CD4-positive, alpha-beta T cell treated with Interleukin-1 beta for 1 hour (primary cell): ENCODE measurements at places on chromosomes 4 and X.

DNA sequence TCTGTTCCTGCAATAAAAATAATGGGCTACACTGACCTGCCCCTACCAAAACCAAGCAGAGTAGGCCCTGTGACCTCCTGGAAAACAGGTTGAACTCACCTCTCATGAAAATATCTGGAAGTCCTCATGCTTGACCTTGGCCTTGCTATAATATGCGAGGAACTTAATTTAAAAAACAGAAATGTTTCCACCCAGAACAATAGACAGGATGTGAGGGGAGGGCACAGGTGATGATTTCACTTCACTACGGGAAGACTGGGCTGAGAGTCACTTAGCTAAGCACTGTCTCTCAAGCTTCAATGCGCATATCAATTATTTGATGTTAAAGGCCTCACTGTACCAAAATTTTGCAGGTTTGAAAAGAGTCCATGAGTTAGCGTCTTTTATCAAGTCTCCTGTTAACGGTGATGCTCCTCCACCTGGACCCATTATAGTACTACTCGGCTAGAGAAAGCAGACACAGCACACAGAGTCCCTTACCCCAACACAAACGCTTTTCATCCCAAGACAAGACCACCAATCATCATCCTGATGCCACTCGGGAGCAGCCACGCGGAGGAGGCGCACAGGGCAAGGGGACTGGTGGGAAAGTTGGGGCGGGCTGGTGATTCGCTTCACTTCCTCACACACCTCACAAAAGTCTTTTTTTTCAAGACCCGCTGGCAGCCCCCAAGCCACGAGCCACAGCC is 25.9 kb downstream of the ZNF721 start:
- DNase-seq, result no peak

DNA sequence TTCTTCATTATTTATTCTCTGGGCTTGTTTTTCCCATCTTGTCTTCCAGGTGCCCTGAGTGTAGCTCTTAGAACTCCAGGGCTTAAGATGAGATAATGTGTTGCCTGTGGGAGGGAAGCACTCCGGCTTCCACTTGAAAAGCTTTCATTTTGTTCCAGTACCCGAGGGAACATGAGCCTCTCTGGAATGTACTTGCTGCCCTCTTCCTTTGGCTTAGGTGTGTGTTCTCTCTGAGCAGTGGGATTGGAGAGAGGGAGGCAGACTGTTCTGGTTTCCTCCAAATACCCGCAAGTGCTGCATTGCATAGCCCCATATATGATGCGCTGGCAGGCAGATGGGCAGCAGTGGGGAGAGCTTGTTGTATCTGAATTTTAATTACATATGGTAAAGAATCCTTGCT is 861 bp upstream of the DTHD1 start:
- DNase-seq, result no peak

DNA sequence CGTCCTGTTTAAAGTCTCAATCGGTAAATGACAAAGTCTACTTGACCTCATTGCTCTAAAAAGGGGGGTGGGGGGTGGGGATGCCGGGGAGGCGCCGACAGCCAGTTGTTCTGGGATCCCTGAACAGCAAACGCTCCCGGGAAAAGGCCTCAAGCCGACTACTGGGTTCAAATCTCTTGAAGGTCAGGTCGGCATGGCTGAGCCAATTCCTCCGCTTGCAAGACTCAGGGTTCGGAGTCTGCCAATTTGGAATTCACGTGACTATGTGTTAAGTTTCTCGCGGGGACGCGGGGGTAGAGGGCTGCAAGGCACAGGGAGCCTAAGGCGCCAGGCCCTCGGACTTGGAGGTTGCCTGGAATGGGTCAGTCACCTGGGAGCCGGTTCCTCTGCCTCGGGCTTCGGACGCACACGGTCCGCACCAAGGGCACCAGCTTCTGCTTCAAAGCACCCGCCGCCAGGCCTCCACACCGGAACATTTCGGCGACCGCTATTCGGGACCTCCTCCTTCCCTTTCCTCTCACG is 399 bp downstream of the AIFM1 start:
- no peak for DNase-seq

- peak; percentile 76 for DNase-seq
These were observed 12.3 kb upstream of the DTHD1 start for GRCh38 chr4:36269101-36269500.

DNA sequence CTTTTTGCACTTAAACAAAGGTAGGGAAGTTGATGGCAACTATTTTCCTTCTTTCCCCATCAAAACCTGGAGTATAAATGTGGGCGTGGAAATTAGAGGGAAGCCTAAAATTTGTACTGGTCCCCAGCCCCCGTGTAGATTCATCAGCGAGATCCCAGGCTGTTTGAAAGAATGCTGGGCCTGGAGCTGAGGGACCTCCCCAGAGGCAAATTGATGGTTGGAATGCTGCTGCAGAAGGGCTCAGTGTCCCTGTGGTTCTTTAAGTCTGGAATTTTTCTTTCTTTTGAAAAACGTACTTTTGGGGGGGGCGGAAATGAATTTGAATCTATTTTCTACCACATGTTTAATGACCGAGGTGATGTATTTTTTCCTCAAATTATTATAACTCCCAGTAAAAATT is 197.2 kb downstream of the CBR4 start:
- DNase-seq, result no peak

DNA sequence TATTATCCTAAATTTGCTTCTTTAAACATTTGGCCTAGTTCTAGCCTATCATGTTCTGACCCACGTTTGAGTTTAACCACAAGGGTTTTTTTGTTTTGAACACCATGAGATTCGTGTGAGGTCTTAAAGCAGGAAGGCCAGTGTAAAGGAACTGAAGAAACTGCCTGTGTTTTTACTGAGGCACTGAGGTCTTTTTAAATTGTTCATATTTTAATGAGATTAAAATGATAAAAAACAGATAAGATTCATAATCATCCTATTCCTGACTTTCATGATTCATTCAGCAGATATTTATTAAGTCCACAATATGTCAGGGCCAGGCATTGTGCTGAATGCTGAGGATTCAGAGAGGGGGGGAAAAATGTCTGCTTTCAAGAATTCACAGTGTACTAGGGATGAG is 3.2 kb downstream of the RPS6KA3 start:
- DNase-seq, result no peak

DNA sequence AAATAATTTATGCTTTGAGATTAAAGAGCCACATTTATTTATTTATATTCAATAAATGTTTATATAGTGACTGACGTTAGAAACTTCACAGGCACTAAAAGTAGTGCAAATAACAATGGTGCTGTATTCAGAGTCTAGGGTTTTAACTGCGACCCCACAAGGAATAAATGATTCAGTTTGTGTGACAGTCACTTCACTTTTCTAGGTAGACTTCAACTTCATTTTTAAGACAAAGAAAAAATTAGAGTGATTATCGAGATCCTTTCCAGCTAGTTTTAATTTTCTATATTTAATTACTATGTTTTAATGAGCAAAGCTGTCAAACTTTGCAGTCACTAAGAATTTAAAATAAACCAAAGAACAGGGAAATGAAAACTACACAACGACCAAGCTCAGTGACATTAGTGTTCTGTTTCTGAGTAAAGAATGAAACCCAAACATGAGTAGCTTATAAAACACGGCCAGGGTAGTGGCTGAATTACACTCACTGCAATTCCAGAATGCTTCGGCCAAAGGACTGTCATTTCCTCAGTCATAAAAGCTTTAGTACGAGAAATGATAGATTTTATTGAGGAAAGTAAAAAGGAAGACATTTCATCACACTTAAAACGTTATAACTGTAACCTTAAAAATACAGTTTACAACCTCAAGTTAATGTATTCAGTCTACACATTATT is 38.6 kb downstream of the ADGRA3 start:
- no peak for DNase-seq

GRCh38 chrX:97842468-97843199 is 958.9 kb downstream of the RPA4 start:
- DNase-seq, result no peak

DNA sequence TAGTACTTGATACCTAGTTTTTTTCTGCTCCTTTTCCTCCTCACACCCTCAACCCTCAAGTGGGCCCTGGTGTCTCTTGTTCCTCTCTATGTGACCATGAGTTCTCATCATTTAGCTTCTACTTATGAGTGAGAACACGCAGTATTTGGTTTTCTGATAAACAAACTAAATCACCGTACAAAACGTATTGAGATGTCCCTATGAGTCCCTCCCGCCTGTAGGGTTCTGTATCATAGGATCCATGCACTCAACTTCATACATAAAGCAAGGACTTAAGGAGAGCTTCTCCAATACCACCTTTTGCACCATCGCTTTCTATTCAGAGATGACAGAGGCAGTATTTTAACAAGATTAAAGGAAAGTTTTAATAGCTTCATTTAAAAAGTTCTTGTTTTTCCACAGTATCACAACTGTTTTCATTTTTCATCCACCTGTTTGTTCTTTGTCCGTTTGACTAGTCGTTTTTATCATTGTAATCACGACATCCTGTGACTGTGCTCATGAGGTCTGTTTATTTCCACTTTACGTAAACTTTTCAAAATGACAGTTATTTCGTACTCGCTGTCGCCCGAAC is 457 bp upstream of the RAB9A start:
- DNase-seq, result no peak

DNA sequence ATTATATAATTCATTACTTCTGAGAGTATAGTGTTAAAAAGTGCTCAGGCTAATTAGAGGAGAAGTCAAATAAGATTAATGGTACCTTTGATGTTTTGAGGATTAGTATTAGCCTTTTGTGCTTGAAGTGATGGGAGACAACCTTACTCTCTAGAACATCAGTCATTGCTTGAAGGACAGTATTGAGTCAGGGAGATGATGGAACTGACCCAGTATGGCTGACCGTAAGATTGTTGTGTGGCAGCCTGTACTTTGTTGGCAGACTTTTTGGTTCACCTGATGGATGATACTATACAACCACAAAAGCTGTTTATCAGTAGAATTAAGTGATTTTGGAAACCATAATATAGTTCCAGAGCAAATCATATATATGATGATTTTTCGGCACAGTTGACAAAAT is 9.9 kb downstream of the OGT start:
- no peak for DNase-seq

DNA sequence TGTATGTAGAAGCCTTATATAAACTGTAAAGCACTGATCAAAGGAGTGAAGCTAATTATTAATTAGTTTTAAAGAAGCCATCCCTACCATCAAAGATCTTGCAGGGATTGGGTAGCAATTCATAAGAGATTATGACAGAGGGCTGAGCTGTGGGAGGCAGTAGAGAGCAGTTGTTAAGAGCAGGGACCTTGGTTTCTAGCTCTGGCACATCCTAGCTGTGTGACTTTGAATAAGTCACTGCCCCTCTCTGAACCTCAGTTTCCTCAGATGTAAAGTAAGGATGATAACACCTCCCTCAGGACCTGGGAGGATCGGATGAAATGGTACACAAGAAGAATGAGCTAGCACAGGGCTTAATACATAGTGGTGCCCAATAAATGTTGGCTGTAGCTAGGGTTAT is 45.4 kb downstream of the APLN start:
- no peak for DNase-seq

- DNase-seq, result peak; percentile 50
These were observed 189.1 kb upstream of the RBPJ start for GRCh38 chr4:26131711-26132110.

GRCh38 chr4:13103382-13104015 is 380.6 kb downstream of the RAB28 start:
- no peak for DNase-seq

GRCh38 chr4:49032440-49033161 is 46.5 kb downstream of the CWH43 start:
- DNase-seq, result no peak

DNA sequence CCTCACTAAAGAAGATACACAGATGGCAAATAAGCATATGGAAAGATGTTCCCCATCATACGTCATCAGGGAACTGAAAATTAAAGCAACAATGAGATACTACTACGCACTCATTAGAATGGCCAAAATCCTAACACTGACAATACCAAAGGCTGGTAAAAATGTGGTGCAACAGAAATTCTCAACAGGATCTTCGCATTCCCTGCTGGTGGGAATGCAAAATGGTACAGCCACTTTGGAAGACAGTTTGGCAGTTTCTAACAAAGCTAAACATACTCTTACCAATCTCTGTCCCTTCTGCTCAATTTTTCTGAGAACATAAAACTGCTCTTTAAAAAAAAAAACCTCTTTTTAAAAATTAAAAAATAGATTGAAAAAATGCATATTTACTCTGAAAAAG is 300.2 kb downstream of the FBXW7 start:
- no peak for DNase-seq

GRCh38 chr4:48526406-48526805 is 36.4 kb downstream of the ZAR1 start:
- DNase-seq, result no peak

DNA sequence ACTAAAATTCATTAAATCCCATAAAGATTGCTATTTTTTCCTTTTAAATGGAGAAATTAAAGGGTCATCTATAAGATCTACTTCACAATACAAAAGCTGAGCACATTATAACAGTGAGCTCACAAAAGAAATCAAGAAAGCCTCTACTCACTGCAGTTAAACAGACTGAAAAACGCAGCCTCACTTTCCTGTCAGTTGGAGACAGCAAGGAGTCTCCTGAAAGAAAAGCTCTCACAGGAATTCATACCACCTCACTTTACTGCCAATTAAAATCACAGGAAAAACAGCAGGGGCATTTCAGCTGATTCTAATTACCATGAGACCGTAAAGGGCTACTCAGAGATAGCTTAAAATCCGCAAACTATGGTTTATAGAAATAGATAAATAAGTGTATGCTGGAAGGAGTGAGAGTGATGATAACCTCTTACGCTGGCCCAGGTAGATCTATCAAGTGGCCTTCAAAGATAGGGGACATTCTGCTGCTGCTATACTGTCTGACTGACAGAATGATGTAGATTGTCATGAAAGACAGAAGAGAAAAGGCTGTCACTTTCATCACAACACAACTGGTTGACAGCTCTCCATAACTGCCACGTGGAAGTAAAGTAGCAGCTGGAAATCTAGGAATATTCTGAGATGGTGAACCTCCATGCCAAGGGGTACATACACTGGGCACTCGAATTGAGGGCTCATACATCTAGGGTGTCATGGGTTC is 1333.7 kb upstream of the DIAPH2 start:
- no peak for DNase-seq

DNA sequence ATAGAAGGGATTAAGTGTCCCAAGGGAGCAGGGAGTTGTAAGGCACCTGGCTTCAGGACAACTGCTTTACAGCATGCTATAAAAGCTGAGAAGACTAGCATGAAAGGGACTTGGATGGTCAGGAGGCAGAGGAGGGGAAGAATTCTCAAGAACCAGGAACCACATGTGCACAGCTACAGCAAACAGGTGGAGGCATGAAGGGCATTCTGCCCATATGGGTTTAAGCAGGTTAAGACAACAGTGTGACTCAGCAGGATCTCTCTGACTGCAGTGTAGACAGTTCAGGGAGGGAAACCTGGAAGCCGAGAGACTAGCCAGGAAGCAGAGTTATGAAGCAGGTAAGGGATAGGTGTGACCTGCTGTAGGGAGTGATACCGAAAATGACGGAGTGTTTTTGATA is 117.0 kb downstream of the DHRSX start:
- DNase-seq, result no peak

- DNase-seq, result no peak
These were observed 2.7 kb downstream of the FAM120C start for GRCh38 chrX:54180403-54180802.

DNA sequence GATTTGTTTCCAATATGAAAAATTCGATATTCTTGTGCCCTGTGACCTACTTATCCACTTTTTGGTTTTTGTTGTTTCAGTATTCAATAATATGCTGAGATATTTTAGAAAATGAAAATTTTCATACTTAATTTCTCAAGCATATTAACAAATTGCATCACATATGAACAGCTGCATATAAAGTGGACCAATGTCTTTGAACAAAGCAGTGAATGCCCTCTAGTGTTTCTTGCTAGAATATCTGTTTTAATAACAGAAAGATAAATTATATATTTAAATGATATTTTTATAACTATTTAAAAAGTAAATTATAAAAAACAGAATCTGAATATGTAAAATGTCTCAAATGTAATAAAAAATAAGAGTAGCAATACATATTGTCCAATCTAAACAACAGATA is 31.7 kb upstream of the INTU start:
- no peak for DNase-seq
